ENCODE measurements at places on chromosomes 4 and X.

DNA sequence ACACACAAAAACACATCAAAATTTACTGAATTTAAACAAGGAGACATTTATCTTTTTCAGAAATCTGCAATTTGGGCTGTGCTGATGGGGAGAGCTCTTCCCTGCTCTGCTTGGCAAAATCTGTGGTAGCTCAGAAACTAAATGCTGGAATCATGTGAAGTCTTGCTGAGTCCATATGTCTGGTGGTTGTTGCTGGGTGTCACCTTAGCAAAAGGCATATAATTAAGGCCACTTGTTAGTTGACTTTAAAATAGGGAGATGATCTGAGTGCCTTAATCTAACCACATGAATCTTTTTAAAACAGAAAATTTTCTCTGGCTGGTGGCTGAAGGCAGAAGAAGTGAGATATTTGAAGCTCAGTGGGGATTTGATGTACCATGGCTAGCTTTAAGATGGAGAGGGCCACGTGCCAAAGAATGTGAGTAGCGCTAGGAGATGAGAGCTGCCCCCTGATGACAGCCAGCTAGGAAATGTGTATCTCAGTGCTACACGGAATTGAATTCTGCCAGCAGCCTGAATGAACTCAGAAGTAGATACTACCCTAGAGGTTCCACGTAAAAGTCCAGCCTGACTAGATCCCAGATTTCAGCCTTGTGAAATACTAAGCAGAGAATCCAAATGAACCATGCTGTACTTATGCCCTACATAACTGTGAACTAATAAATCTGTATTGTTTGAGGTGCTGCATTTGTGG lies 7.6 kb upstream of the GUF1 start:
- DNase-seq, result no peak

- peak; percentile 61 for DNase-seq
Observed at GRCh38 chr4:2800691-2801596, 8.1 kb downstream of the SH3BP2 start.

GRCh38 chr4:148793221-148793620 lies 351.0 kb upstream of the NR3C2 start:
- no peak for DNase-seq

GRCh38 chr4:52869196-52869595 lies 7.1 kb downstream of the RASL11B start:
- peak; percentile 65 for DNase-seq

GRCh38 chr4:81146466-81146865 lies 68.6 kb downstream of the PRKG2 start:
- DNase-seq, result no peak

- no peak for DNase-seq
Observed at GRCh38 chr4:183801457-183802165, 103.5 kb upstream of the STOX2 start.

GRCh38 chr4:169661761-169662160 lies 41.4 kb downstream of the CLCN3 start:
- no peak for DNase-seq

- DNase-seq, result no peak
Observed at GRCh38 chrX:1424147-1424851, 28.4 kb downstream of the ASMTL start.

GRCh38 chr4:101439926-101440325 lies 92.6 kb upstream of the PPP3CA start:
- DNase-seq, result peak; percentile 10

GRCh38 chr4:86380181-86380724 lies 20.4 kb upstream of the MAPK10 start:
- no peak for DNase-seq

GRCh38 chr4:80608281-80608980 lies 272.9 kb downstream of the CFAP299 start:
- no peak for DNase-seq

DNA sequence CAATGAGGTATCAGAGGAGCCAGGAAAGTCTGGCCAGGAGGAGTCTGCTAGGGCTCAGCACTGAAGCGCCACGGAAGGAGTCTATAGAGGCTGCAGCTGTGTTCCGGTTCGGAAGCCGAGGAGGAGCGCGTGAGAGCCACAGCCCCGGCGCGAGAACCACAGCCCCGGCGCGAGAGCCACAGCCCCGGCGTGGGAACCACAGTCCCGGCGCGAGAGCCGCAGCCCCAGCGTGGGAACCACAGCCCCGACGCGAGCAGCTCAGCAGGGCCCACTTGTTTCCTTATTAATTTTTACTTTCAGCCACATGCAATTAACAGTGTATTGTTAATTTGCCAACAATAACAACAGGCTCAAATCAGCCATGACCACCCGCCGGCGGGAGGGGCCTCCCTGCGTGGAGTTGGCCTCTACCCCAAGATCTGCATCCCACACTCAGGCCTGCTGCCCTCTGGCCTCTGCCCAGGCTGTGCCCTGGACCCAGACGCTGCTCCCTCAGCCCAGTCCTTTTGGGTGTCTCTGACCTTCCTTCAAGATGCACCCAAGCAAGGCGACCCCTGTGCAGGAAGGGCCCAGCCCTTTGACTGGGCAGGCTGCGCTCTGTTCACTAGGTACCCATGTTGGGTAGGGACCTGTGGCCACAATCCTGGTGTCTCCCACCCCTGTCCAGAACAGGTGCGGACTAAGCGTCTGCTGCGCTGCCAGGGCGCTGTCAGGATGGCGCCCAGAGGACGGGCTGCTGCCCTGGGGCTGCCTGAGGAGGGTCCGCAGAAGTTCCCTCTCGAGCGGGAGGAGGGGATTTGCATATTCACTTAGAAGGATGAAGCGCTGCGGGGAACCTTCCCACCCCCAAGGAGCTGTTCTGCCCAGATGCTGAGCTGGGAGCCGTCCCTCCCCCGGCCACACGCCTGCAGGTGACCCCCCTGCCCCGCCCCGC lies 113.8 kb downstream of the ADRA2C start:
- DNase-seq, result no peak

- no peak for DNase-seq
Observed at GRCh38 chr4:140858897-140859296, 102.7 kb upstream of the TBC1D9 start.

DNA sequence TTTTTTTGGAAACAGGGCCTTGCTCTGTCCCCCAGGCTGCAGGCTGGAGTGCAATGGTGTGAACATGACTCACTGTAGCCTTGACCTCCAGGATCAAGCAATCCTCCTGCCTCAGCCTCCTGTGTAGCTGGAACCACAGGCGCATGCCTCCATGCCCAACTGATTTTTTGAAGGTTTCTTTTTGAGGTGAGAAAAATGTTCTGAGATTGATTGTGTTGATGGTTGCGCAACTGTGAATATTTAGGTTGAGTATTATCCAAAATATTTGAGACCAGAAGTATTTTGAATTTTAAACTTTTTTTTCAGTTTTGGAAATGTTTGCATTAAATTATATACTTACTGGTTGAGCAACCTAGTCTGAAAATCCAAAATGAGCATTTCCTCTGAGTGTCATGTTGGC lies 2.6 kb upstream of the CCNI start:
- no peak for DNase-seq

- no peak for DNase-seq
Observed at GRCh38 chrX:100748108-100748507, 16.2 kb upstream of the SYTL4 start.

- no peak for DNase-seq
Observed at GRCh38 chr4:150973626-150974251, 41.3 kb downstream of the LRBA start.

GRCh38 chr4:15965325-15965724 lies 2.4 kb upstream of the FGFBP2 start:
- no peak for DNase-seq

GRCh38 chrX:148661035-148661434 lies 160.6 kb downstream of the AFF2 start:
- DNase-seq, result no peak
